Thoracic aorta endothelial cell (primary cell): ENCODE measurements at places on chromosomes 13 and 19. TPM values are rescaled to one million over a fixed set of nuclear protein-coding genes. Genes with fewer than 3 reads are reported as not detected.

Gene KLK7
- total RNA-seq, result not detected in 2 replicates

Gene MAN2B1
- total RNA-seq, result 25.9 and 29.6 TPM in 2 replicates

Gene C19orf85
- total RNA-seq, result not detected in 2 replicates

Gene ZNF615
- 7.6 and 8.9 TPM in 2 replicates for total RNA-seq

Gene PRR22
- total RNA-seq, result 0.40 and 0.65 TPM in 2 replicates

Gene CELF5
- total RNA-seq, result 0.14 TPM in 1 of 2 replicates, not detected in the other

Gene SLC17A7
- under 0.01 TPM in 1 of 2 replicates, not detected in the other for total RNA-seq

Gene LRG1
- 0.27 and 0.29 TPM in 2 replicates for total RNA-seq

Gene C19orf38
- total RNA-seq, result not detected in 2 replicates

Gene NLRP11
- not detected in 2 replicates for total RNA-seq

Gene LMTK3
- total RNA-seq, result under 0.01 and 0.22 TPM in 2 replicates

Gene AZU1
- not detected in 2 replicates for total RNA-seq

Gene SLITRK6
- total RNA-seq, result not detected in 2 replicates

Gene FGF22
- not detected in 2 replicates for total RNA-seq

Gene RFPL4A
- not detected in 2 replicates for total RNA-seq

Gene ZNF547
- total RNA-seq, result 1.2 and 3.1 TPM in 2 replicates

Gene B3GLCT
- total RNA-seq, result 17.0 and 17.2 TPM in 2 replicates

Gene CEACAM3
- not detected in 2 replicates for total RNA-seq

Gene TNFSF9
- total RNA-seq, result 0.40 and 0.79 TPM in 2 replicates

Gene CGB8
- not detected in 2 replicates for total RNA-seq

Gene UHRF1
- 47.7 and 57.4 TPM in 2 replicates for total RNA-seq

Gene STRN4
- total RNA-seq, result 67.9 and 69.9 TPM in 2 replicates

Gene ZNF845
- total RNA-seq, result 9.2 and 9.7 TPM in 2 replicates

Gene ICAM5
- total RNA-seq, result 0.29 TPM in 1 of 2 replicates, not detected in the other

Gene SHISA7
- total RNA-seq, result not detected in 2 replicates

Gene ELSPBP1
- not detected in 2 replicates for total RNA-seq

Gene SRRM5
- total RNA-seq, result 0.07 and 0.27 TPM in 2 replicates

Gene TTYH1
- total RNA-seq, result not detected in 2 replicates

Gene SIGLECL1
- not detected in 2 replicates for total RNA-seq

Gene ZNF284
- total RNA-seq, result 2.9 and 3.3 TPM in 2 replicates

Gene MIA
- not detected in 2 replicates for total RNA-seq

Gene OSCAR
- not detected in 2 replicates for total RNA-seq

Gene SYNGR4
- total RNA-seq, result not detected in 2 replicates

Gene AMER2
- total RNA-seq, result not detected in 2 replicates

Gene NLRP9
- total RNA-seq, result not detected in 2 replicates

Gene NRTN
- total RNA-seq, result not detected in 2 replicates

Gene NLRP4
- total RNA-seq, result not detected in 2 replicates

Gene LPAR2
- total RNA-seq, result 0.66 and 1.8 TPM in 2 replicates
